ENCODE measurements at places on chromosomes 3 and 15.
A peak's percentile ranks its signal among the peaks of the same experiment; 100 is the strongest.

GRCh38 chr3:43011638-43012037 lies 32.5 kb downstream of the GASK1A start:
- DNase-seq = no peak

- DNase-seq = no peak
Measured at GRCh38 chr15:55535436-55535835, 27.4 kb upstream of the DNAAF4 start.

DNA sequence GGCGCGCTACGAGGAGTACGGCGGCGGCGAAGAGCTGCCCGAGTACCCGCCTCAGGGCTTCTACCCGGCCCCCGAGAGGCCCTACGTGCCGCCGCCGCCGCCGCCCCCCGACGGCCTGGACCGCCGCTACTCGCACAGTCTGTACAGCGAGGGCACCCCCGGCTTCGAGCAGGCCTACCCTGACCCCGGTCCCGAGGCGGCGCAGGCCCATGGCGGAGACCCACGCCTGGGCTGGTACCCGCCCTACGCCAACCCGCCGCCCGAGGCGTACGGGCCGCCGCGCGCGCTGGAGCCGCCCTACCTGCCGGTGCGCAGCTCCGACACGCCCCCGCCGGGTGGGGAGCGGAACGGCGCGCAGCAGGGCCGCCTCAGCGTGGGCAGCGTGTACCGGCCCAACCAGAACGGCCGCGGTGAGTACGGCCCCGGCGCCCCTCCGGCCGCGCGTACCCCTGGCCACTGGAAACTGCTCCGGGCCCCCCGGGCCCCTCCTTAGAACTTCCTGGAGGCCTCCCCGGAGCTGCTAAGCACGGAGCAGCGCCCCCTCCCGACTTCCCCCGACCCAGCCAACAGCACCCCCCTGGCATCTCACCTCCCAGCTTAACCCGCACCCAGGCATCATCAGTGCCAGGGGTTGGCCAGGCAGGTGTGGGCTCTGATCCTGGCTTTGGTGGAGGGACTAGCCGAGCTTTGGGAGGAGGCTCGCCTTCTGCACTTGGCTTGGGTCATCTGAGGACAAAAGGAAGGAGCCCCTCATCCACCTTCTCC lies 1.4 kb downstream of the LOXL1 start:
- peak; percentile 82 for DNase-seq

GRCh38 chr15:61046291-61046690 lies 182.8 kb downstream of the RORA start:
- DNase-seq = no peak

- DNase-seq = no peak
Measured at GRCh38 chr3:168872826-168873225, 777.1 kb upstream of the GOLIM4 start.

GRCh38 chr3:33749546-33750210 lies 31.6 kb upstream of the CLASP2 start:
- no peak for DNase-seq

DNA sequence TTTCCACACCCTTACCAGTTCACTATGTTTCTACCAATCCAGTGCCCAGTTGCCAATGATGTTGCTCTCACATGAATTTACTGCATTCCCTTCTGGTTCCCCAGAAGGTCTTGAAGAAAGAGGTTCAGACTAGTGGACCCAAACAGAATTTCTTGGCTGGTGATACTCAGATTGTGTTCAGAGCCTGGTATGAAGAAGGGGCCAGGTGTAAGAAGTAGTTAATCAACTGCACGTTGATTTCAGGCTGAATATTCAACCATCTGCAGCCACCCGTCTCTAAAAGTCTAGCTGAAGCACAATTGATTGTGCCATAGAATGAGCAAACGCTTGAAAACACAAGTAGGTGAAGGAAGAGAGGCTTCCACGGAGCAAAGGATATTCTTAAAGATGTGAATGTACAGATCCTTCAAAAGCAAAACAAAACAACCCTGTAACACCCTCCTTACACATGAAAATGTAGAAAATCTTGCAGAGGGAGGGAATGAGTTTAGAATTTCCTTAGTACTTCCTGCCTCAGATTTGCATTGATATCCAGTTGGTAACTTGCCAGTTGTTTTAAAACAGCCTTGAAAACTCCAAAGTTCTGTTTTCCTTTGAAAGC lies 4.7 kb downstream of the RBMS3 start:
- no peak for DNase-seq

GRCh38 chr3:46699676-46700523 lies 1.3 kb upstream of the TMIE start:
- no peak for DNase-seq

- peak; percentile 40 for DNase-seq
Measured at GRCh38 chr3:53938645-53939044, 47.0 kb upstream of the SELENOK start.

- no peak for DNase-seq
Measured at GRCh38 chr3:34777386-34777785, 861.9 kb upstream of the ARPP21 start.

GRCh38 chr15:80068578-80068977 lies 9.1 kb downstream of the ZFAND6 start:
- no peak for DNase-seq

GRCh38 chr3:23805633-23806533 lies at the start of gene UBE2E1:
TSS of gene UBE2E1 (plus strand) at chr3:23805955. CDS start at chr3:23807270, 1,315 bp downstream.
- DNase-seq = peak; percentile 62

DNA sequence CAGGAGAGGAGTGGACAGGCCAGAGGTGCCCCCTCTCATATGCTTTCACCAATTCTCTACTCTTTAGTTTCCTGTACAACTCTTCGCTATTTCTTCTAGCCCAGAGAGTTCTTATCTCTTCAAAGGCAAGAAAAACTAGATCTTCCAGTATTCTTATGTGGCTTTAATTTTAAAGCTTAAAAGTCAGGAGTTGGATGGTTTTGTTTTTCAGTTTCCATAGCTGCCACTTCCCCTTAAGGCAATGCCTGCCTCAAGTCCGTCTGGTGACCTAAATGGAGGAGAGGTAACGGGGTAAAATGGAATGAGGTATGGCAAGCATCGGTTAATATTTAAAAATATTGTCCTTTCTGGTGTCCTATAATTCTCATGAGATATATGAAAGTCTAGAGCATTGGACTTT lies 11.4 kb upstream of the VGLL3 start:
- no peak for DNase-seq

DNA sequence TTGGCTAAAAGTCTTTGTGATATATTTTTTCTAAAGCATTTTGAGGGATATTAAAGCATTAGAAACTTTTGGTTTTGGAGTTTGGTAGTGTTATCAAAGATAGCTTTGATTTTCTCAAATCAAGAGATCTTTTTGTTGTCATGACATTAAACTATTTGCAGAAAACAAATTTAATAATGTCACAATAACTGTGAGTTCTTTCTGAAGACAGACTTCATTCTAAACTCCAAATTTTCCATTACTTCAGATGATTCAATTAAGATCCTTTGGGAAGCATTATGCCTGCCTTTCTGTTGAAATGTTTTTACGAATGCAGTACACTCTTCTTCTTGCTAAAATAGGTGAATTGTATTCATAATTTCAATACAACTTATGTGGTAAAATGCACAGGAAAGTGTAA lies 145.4 kb downstream of the ALCAM start:
- DNase-seq = no peak

DNA sequence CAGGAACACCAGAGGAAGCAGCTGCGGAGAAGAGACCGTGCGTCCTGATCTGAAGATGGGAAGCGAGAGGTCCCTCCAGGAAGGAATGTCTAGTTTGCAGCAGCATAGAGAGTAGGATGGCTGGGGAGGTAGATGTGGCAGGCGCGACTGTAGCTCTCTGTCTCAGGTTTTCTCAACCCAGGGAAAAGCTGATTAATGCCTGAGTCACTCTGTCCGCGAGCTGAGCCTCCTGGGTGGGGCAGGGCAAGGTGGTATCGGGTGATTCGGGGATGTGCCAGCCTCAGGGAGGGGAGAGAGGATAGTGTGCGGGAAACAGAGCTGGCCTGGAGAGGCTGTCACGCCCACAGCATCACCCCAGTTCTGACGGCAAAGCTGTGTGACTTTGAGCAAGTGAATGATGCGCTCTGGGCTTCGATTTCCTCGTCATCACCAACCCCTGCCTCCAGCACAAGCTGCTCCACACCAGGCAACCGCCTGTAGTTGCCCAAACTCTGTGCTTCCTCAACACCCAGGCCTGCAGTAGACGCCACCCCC lies 28.4 kb downstream of the CPN2 start:
- peak; percentile 25 for DNase-seq

- no peak for DNase-seq
Measured at GRCh38 chr3:101813817-101814440, 34.9 kb downstream of the NXPE3 start.

GRCh38 chr3:13563911-13564310 lies 15.0 kb downstream of the FBLN2 start:
- DNase-seq = no peak

GRCh38 chr3:195868336-195868865 lies 40.0 kb downstream of the TNK2 start:
- no peak for DNase-seq

- DNase-seq = no peak
Measured at GRCh38 chr3:130711565-130712324, 34.9 kb downstream of the PIK3R4 start.

GRCh38 chr3:170232266-170232665 lies 10.0 kb downstream of the PRKCI start:
- no peak for DNase-seq

DNA sequence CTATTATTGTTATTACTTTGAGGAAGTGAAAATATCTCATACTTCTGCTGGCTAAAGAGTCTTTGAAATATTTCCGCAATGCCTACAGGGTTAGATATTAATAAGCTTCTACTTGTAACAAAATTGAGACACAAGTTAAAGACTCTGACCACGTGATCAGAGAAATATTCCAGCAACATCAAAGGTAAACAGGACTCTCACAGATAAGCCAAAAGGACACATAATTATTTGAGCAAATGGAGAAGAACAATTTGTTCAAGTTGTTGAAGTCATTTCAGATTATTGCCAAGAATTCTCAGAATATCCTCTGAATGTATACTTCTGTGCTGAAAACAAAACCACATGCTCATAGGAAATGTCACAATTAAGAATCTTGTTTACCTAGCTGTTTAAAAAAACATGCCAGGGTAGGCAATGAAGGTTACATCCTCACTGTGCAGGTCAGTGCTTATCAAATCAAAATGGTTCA lies 225.8 kb upstream of the ALCAM start:
- no peak for DNase-seq

DNA sequence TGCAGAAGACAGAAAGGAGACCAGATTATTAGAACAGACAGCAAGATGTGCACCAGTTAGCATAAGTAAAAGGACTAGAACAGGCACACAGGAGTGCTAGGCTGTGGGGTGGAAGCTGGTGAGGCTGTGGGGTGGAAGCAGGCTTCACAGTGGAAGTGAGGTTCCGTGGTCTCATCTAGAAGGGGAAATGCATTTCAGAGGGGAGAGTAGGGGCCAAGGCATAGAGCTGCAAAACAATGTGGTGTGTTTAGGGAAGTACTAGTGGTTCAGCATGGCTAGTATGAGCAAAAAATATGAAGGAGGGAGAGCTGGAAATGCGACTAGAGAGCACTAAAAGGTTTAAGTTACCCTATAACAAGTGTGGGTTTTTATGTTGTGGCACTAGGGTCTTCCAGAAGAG lies 6.5 kb downstream of the POPDC2 start:
- no peak for DNase-seq

DNA sequence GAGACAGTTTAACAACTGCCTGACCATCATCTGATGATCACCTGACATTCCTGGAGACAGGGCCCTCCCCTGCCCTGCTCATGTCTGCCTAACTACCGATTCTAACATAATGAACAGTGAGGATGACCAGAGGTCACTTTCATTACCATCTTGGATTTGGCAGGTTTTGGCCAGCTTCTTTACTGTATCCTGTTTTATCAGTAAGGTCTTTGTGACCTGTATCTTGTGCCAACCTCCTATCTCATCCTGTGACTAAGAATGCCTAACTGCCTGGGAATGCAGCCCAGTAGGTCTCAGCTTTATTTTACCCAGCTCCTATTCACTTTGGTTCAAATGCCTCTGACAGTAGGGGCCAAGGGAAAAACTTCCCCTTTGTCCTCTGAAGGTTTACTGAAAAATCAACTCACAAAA lies 40.2 kb downstream of the METTL6 start:
- no peak for DNase-seq

GRCh38 chr3:85041001-85041400 lies 82.2 kb downstream of the CADM2 start:
- DNase-seq = no peak

DNA sequence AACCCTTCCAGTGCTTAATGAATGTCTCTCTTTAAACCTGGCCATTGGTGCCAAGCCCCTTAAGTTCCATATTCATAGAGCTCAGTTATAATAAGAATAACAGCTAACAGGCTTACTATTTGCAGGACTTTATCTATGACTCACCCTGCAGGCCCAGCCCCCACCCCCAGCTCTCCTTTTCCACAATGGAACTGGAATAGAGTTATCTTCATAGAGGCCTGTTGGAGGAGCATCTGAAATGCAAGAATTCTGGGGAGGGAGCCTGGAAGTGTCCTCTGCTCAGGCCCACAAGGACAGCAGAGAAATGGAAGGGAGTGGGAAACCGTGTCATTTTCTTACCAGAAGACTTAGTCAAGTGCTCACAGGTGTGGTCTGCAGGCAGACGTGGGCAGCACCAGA lies 52.8 kb downstream of the SEMA5B start:
- DNase-seq = no peak

GRCh38 chr3:177932750-177933660 lies 603.2 kb upstream of the KCNMB2 start:
- DNase-seq = no peak

GRCh38 chr15:60656885-60657284 lies 177.9 kb upstream of the ICE2 start:
- DNase-seq = no peak

DNA sequence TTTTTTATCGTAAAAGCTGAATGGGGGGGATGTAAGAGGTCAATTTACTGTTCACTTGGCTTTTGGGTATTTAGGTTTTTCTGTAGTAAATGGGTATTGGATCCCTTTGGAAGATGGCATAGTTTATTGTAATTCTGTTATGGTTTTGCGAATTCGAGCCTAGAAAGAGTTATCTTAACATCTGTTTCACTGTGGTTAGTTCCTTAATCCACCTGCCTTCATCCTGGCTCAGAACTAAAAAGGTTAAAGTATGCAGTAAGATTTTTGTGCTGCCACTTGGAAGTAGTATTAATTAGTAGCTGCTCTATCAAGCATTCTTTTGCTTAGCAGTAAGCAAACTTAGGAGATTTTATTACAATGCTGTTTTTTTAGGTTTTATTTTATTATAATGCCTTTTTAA lies 62.4 kb downstream of the ARIH1 start:
- no peak for DNase-seq

DNA sequence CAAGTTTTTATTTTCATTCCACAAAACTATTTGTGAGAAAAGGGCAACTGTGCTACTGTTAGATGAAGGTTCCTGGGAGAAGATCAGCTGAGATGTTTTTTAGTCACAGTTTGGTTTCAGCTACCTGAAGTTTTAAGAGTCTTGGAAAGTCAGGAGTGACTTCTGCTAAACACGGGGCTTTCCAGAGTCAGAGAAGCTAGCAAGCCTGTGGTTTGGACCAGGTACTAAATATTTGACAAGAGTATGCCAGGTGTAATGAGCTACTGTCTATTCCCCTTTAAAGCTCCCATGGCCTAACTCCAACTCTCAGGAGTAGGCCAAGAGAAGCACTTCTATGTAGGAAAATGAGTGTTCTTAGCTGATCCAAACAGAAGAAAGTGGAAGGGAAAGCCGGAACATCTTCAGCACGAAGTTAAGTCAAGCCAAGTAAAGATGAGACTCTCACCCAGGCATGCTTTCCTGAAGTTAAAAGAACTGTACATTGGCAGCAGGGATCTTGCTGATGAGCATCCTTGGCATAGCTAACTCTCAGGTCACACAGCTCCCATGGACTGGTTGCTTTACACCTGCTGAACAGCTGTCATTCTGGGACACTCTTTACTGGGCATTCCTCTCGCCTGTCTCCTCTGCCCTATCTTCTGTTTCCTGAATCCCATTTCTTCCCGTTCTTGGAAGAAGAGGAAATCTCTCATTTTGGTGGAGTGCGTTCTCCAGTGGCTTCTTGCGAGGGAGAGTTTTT lies 22.5 kb downstream of the TM4SF18 start:
- DNase-seq = no peak
